NCI-H2029 treated with DMSO at 0.1 percent for 48 hours (cell line): ENCODE measurements at places on chromosomes 3 and 15.

GRCh38 chr3:60064210-60065178, 1014.7 kb upstream of the CFAP20DC start:
- DNase-seq, result no peak

DNA sequence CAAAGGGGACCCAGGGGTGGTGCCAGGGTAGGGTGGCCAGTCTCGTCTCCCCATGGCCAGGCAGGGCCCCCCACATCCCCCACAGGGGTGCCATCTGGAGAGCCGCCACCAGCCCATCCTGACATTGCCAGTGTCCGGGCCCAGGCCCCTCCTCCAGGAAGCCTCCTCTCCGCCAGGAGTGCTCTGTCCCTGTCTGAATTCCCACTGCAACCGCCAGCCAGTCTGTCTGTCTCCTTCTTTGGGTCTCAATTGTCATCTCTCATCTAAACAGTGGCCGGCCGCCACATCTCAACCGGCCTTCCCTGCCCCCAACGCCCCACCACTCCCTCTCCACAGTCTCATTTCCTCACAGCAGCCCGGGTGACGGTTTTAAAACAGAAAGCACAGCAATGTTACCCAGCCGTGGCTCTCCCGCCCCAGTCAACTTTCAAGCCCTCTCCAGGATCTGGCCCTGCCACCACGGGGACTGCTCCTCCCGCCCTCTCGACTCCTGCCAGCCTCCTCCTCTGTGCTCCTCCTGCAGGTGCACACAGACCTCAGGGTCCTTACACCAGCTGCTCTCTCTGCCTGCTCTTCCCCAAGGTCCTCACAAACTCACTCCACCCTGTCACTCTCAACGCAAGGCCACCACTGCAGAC, 57.0 kb downstream of the IQSEC1 start:
- DNase-seq, result peak; percentile 94

GRCh38 chr3:153906366-153906765, 214.8 kb upstream of the ARHGEF26 start:
- DNase-seq, result peak; percentile 20

- no peak for DNase-seq
Observed at GRCh38 chr3:105235785-105236184, 130.9 kb upstream of the ALCAM start.

- no peak for DNase-seq
Observed at GRCh38 chr3:81958972-81959640, 197.7 kb upstream of the GBE1 start.

- no peak for DNase-seq
Observed at GRCh38 chr15:56811586-56811985, 78.3 kb upstream of the ZNF280D start.

DNA sequence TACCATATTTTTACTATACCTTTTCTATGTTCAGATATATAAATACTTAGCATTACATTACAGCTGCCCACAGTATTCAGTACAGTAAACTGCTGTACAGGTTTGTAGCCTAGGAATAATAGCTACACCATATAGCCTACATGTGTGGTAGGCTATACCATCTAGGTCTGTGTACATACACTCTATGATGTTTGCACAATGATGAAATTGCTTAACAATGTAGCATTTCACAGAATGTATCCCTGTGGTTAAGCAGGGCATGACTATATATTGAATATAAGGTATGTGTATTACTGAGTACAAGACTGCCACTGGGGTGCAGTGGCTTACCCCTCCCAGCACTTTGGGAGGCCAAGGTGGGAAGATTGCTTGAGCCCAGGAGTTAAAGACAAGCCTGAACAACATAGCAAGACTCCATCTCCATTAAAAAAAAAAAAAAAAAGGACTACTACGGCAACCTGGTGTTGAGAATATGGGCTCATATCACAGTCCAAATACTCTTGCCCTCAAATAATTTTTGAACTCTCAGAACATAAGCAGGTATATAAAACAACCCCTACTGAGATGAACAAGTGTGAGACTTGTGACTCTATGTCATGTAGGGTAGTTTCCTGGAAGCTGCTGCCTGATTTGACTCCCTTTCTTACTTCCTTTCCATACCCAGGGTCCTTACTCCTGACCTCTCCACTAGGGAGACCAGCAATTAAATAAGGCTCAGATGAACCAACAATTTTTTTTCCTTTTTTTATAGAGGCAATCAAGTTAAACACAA, 4.8 kb downstream of the PPP1R14D start:
- DNase-seq, result no peak

DNA sequence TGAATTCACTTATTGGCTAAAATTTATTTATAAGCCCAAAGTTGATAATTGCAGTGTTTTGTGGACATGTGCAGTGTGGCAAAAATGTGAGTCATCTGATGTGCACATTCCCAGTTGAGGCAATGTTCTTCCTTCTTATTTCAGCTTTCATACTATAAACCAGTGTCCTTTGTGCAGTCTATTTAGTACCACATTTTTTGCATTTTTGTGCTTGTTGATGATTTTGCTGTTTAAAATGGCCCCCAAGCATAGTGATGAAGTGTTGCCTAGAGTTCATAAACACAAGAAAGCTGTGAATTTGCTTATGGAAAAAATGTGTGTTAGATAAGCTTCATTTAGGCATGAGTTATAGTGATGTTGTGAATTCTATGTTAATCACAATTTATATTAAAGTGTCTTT, 19.4 kb upstream of the IL20RB start:
- no peak for DNase-seq

GRCh38 chr3:196942915-196943277, 568 bp upstream of the NCBP2 start:
- DNase-seq, result no peak

GRCh38 chr15:37004373-37004869, 95.9 kb downstream of the MEIS2 start:
- no peak for DNase-seq

DNA sequence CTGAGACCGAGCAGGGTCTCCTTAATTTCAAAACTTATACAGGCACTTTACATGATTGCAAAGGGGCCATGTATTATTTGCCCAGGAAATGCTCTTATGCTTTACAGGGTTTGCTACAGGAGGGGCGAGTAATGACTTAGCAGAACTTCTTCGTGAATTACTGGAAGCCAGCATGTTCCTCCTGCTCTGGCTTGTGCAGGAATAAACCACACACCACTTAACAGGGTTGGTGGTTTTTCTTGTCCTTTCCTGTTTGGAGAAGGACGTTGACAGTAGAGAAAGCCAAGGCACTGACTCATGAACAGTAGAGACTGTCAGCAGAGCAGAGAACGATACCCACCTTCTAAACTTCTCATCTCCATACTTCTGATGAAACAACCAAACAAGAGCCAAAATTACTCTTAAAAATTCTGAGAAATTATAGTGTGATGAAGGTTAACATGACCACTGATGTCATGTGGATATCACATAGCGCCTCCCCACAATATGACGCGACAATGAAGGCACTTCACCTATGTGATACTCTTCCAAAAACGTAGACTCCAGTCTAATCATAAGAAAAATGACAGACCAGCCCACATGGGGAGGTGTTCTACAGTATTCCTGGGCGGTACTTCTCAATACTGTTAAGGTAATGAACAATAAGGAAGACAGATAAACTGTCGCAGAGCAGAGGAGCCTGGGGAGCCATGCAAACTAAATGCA, 24.7 kb upstream of the MCTP2 start:
- no peak for DNase-seq

- DNase-seq, result no peak
Observed at GRCh38 chr15:77499087-77499760, 78.5 kb downstream of the HMG20A start.

DNA sequence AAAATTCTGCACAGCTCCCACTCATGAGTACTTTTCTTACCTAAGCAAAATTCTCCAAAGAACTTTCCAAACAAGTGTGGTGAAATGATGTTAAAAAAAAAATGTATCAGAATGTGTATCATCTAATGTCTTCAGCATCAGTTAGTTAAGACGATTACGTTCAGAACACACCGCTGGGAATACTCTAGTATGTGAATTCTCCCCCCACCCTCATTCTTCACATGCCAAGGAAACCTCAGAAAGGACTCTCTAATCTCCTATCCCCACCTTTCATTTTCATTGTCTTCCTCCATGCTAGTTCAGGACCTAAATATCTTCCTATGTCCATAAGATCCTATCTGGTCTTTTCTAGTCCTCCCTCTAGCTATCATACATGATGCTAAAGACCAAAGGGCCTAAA, 457.4 kb downstream of the SHQ1 start:
- no peak for DNase-seq

- DNase-seq, result no peak
Observed at GRCh38 chr15:40088929-40089755, 19.5 kb downstream of the BMF start.

DNA sequence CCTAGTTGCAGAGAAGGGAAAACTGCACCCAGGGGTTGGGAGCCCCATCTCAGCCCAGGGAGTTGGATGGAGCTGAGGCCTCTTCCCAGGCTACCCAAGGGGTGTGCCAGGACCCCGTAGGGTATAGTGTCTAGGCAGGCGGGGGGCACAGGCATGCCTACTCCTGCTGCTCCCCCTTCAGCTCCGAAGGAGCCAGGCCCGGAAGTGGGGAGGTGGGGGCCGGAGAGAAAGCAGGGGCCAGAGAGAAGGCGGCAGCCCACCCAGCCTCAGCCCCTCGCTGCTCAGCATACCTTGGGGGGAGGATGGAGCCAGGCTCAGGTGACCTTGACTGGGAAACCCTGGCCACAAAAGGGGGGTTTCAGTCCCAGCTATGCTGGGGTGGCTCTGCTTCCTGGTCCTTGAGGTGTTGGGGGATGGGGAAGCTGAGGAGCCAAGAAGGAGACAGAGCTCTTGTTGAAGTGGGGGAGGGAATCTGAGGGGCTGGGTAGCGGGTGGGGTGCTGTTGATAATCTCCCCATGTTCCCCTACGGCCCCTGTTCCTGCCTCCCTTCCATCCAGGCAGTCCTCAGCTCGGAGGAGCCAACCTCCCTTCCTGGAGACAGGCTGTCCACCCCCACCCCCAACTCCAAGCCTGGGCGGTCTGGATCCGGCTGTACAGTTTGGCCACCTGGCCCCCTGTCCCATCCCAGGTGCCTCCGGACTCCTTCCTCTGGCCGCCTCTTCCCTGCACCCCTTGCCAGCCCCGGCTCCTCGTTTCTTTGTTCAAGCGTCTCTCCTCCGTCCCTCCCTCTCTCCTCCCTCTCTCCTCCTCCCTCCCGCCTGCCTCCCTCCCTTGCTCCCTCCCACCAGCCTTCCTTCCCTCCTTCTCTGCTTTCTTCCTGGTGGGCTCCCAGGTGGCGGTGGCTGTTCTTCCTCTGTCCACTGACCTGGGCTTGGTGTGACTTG, 1.7 kb downstream of the SEMA3F start:
- no peak for DNase-seq

- DNase-seq, result no peak
Observed at GRCh38 chr3:61015408-61015807, 235.8 kb downstream of the FHIT start.

- DNase-seq, result no peak
Observed at GRCh38 chr15:24078310-24079029, 391.4 kb upstream of the NDN start.

DNA sequence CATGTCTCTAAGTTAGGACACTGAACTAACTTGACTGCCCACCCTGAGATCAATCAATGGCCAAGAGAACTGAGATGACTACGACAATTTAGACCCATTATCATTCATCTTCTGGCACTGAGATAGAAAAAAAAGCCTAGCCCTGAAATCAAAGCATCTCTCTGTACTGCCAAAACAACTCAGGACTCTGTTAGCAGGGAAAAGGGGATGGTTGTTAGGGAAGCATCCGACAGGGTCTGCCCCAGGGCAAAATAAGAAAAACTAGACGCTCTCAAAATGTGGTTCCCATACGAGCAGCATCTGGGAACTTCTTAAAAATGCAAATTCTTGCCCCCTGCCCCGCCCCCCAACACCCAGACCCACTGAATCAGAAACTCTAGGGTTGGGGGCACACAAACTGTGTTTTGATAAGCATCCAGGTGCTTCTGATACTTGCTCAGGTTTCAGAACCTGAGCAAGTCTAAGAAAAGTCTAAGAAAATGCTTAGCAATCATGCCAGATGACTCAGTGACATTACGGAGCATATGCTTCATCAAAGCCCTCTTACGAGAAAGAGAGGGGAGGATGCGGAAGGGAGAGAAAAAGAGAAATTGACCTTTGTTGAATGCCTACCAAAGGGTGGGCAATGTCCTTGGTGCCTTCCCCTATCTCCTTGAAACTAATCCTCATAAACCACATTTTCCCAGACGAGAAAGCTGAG, 172.8 kb upstream of the HES1 start:
- no peak for DNase-seq

- DNase-seq, result no peak
Observed at GRCh38 chr15:47184908-47185801, 532.1 kb upstream of the SEMA6D start.

GRCh38 chr3:132822266-132822665, 100.1 kb upstream of the NPHP3 start:
- no peak for DNase-seq

GRCh38 chr3:13792512-13793371, 87.1 kb downstream of the WNT7A start:
- no peak for DNase-seq

GRCh38 chr15:73687351-73687750, 3.2 kb downstream of the CD276 start:
- no peak for DNase-seq

DNA sequence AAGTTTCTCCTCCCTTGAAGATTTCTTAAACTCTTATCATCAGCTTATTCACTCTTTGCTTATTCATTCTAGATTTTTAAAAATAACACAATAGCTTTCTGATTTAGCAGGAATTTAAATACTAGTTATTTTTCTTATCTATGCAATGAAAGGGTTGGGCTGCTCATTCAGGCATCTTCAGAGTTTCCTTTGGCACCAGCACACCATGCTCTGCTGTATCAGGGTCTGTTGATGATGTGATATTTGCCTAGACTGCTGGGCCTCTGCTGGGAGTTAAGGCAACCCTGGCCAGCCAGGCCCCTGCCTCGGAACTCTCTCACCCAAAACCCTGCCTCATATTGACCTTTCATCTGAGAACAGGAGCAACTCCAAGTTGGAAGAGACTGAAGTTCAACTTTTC, 35.0 kb downstream of the DRD3 start:
- no peak for DNase-seq

DNA sequence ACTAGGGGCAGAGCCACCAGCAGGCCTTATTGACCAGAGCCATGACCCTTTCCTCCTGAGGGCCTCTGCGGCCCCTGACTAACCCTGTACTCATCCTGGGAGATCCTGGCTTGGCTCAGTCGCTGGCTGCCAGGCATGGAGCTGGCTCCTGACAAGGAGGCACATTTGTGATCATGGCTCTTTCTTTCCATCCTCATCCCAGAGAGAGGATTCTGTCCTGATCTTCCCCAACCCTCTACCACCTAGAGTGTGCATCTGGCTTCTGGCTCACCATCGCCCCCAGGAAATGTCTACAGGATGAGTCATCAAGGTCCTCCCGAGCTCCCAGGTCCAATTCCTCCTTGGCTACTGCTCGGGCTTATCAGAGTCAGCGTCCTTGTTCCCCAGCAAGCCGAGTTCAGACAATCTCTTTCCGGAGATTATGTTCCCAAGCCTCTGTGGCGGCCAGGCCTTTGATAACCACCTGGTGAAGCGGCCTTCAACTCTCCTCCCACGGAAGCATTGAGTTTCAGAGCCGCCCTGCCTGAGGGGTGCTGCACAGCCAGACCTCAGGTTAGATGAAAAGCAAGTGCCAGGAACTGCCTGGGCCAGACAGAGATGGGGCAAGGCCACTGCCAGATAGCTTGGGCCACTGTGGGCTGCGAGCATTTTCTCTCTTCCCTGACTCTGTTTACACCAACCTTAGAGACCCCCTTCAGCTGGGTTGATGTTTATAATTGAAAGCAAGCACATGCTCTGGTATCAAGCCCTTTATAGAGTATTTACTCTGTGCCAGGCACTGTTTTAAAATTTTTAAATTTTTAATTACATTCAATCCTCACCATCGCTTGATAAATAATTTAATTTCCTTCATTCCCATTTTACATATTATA, 44.3 kb upstream of the MRPS22 start:
- no peak for DNase-seq

- peak; percentile 90 for DNase-seq
Observed at GRCh38 chr3:117628823-117629291, 919.3 kb downstream of the TUSC7 start.
